ENCODE measurements at places on chromosomes 6 and 20.

DNA sequence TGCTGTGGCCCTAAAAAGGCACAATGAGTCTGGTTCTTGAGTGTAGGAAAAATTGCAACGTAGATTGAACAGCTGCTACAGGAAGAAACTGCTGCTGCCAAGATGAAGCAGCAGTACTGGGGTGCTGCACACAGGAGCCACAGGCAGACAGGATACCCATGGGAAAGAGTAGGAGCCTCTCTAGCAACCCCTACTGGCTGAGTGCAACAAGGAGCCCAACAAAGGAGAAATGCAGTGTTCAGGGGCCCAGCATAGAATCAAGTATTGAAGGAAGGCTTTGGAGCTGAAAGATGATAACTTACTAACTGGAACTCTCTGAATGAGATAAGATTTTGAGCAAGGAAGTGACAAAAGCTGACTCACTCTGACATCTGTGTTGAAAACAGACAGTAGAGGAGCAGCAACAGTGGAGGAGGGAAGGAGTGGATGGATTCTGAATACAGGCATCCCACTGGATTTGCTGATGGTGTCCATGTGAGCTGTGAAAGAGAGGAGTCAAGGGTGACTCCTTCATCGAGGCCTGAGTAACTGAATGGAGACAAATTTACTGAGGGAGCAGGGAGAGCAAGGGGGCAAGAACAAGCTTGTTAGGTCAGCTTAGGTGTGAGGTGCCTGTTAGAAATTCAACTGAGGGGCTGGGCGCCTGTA is 534.7 kb upstream of the JARID2 start:
- DNase-seq = no peak

GRCh38 chr6:122853259-122853995 is 64.4 kb downstream of the SMPDL3A start:
- DNase-seq = no peak

DNA sequence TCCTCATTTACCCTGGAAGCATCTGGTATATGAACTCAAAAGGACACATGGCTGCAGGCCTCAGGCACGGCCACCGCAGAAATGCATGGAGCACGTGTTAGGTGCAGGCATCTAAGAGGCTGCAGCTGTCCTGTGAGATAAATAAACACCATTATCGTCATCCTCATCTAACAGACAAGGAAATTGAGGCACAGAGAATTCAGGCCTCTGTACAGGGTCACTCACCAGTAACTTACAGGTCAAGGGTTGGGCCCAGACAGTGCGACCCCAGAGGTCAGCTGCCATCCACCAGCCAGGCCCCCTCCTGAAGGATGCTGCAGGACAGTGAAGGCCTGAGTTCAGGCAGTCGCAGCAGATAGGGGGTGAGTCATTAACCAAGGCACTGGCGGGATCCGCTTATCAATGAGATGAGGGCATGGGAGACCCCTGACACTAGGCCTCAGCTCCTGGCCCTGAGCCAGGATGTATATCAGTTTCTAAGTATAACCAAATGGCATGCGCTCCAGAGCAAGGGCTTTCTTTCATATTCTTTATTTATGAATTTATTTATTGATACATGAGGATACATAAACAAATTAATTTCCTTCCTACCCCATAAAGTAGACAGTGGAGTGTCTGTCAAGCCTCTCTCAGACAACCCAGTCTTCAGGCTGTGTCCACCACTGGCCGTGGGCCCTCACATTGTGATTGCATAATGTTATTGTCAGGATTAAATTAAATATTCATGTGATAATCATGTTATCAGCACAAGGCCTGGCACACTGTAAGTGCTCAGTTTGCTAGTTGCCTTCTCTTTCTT is 316.9 kb downstream of the QKI start:
- DNase-seq = no peak

- no peak for DNase-seq
Observed at GRCh38 chr6:3960754-3961361, 111.7 kb downstream of the FAM50B start.

- DNase-seq = no peak
Observed at GRCh38 chr20:38157635-38158495, 7.2 kb downstream of the TGM2 start.
